ENCODE measurements at places on chromosomes 11 and 22. TPM values are rescaled to one million over a fixed set of nuclear protein-coding genes. Genes with fewer than 3 reads are reported as not detected.

The BEST1 gene
- total RNA-seq = 0.10 TPM

The NRGN gene
- total RNA-seq = 1.9 TPM

The DBX1 gene
- total RNA-seq = not detected

The APOL5 gene
- total RNA-seq = not detected

The FAM181B gene
- not detected for total RNA-seq

The LUZP2 gene
- total RNA-seq = not detected

The C11orf42 gene
- total RNA-seq = not detected

The SMIM38 gene
- total RNA-seq = not detected

The LSP1 gene
- 2.4 TPM for total RNA-seq

The PKNOX2 gene
- 2.8 TPM for total RNA-seq

The LMO1 gene
- total RNA-seq = not detected

The CABP4 gene
- not detected for total RNA-seq

The BDNF gene
- total RNA-seq = 4.9 TPM

The IFTAP gene
- total RNA-seq = 40.8 TPM

The TBRG1 gene
- 19.3 TPM for total RNA-seq

The MYOD1 gene
- not detected for total RNA-seq

The CAVIN3 gene
- total RNA-seq = 367 TPM

The PATE4 gene
- not detected for total RNA-seq

The KRTAP5-10 gene
- not detected for total RNA-seq

The NNMT gene
- total RNA-seq = 344 TPM

The EMSY gene
- total RNA-seq = 30.7 TPM

The KRTAP5-9 gene
- not detected for total RNA-seq

The LRRC32 gene
- 13.4 TPM for total RNA-seq

The TUBA8 gene
- 0.39 TPM for total RNA-seq

The ZP1 gene
- 3.7 TPM for total RNA-seq

The INPP5J gene
- total RNA-seq = 0.29 TPM

The PIH1D2 gene
- 6.4 TPM for total RNA-seq

The C11orf65 gene
- total RNA-seq = 0.24 TPM

The GGT5 gene
- total RNA-seq = not detected

The PDE3B gene
- total RNA-seq = not detected

The GP1BB gene
- total RNA-seq = not detected

The RASL10A gene
- total RNA-seq = not detected

The CD6 gene
- total RNA-seq = not detected

The SCGB1C1 gene
- not detected for total RNA-seq

The CD3D gene
- not detected for total RNA-seq

The TMEM45B gene
- total RNA-seq = not detected

The GNAZ gene
- total RNA-seq = 1.4 TPM
